Glomerular endothelial cell (primary cell): ENCODE measurements at places on chromosomes 6 and 20.

DNA sequence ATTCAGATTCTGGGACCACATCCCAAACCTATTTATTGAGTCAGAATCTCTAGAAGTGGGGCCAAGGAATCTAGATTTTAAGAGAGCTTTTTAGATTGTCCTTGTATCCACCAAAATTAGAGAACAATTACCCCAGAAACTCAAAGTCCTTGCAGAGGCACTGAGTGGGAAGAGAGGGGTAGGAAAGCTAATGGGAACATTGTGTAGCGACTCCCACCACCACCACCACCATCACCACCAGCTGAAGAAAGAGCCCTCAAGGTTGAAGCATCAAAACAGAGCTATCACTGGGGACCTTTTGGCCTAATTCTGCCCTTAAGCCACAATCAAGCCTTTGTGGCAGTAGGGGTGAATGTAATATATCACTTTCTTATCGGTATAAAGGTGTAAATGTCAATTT is 39.0 kb upstream of the SLC32A1 start:
- DNase-seq: no peak

GRCh38 chr20:19292254-19292653 is 79.8 kb downstream of the SLC24A3 start:
- no peak for DNase-seq

DNA sequence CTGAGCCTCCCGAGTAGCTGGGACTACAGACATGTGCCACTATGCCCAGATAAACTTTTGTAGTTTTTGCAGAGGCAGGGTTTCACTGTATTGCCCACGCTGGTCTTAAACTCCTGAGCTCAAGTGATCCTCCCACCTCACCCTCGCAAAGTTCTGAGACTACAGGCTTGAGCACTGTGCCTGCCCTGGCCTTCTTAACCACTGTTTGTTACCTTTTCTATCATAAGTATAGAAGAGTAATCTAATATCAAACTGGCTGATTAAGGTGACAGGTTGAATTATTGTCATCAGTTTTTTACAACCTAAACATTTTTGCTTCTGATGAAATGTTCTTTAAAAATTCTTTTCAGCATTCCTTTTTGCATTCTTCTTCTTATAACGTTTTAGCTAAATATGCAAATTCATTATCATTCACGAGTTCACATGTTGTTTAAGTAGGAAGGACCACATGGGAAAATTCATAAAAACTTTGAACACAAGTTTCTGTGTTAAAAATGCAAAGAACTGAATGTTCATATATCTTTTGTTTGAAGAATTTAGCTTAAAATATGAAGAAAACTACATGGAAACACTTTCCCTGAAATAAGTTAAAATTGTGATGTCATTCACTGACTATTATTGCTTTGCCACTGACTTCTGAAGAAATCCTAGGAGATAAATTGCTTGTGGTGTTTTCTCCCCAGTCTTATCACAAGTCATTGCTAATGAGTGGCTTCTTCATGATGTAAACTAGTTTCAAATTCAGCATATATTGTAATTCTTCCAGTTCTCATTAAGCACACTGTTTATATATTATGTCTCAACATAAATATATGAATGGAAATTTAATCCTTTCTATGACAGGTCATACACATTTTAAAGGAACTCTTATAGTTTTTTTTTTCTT is 106.7 kb downstream of the ADGRB3 start:
- no peak for DNase-seq

DNA sequence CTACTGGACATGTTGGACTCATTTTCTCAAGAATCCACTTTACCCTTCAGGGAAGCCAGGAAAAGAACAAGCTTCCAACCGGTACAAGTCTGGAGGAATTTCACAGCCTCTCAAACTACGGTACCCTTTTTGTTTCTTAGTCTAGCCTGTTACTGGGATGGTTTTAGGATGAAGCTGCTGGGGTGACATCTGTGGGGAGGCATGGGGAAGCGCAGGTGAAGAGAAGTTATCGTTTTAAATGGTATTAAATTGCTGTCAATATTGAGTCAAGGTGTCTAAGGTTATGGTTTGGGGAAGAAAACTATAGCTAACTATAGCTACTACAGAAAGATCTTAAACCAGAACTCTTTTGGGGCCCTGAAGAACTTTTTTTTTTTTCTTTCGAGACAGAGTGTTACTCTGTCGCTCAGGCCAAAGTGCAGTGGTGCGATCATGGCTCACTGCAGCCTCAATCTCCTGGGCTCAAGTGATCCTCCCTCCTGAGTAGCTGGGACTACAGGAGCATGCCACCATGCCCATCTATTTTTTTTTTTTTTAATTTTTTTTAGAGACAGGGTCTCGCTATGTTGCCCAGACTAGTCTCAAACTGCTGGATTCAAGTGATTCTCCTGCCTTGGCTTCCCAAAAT is 128.7 kb downstream of the RIN2 start:
- DNase-seq: no peak

GRCh38 chr6:74607934-74608333 is 597.9 kb downstream of the COL12A1 start:
- DNase-seq: no peak

DNA sequence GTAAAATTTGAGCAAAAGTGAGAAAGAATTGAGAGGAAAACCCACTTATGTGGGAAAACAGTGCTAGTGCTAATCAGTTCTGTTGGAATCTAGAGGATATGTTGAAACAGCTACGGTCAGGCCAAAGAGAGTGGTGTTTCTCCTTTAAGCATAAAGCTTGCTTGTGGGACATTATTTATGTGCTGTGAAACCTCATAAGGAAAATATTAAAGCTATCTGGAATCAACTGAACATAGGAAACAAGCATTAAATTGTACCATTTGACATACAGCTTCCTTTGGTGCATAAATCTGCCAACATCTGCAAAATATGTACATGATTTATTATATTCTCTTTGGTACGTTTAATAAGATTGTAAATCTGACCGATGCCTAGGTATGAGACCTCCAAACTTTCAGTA is 182.5 kb upstream of the PDE10A start:
- DNase-seq: no peak

DNA sequence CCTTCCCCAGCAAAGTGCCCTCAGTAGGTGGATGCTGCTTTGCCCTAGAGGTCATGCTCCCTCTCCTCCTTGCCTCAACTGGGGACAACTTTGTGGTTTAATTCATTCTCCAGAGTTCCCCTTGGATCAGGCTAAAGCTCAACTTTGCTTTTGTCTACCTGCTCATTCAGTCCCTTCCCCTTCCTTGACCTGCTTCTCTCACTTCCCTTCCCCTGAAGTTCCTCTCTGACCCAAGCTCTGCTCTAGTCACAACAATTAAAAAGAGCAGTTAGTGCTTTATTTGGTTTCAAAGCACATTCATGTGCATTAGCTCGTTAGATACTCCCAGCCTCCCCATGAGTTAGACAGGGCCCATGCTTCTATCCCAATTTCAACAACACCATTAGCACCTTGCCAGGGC is 71.3 kb downstream of the DZANK1 start:
- no peak for DNase-seq
